ENCODE measurements at places on chromosomes 1 and 21. TPM values are rescaled to one million over a fixed set of nuclear protein-coding genes. Genes with fewer than 3 reads are reported as not detected.

- DNase-seq: no peak
Observed at GRCh38 chr1:182147136-182147820, 85.8 kb upstream of the ZNF648 start.

The LORICRIN gene
- not detected for total RNA-seq

DNA sequence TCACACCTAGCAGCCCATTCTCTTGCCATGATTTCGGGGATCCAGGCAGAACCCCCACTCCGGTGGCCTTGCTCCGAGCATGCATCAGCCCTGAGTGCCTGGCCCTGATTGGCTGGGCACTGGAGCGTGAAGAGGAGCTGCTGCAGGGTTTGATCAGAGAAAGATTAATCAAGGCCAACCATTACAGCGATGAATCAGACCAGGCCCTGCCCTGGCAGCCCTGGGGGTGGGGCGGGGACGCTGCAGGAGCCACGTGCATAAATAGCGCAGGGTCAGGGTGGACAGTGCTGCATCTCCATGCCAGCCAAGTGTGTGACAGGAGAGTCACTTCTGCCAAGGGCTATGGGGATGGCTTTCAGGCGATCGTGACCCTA lies 3.4 kb upstream of the FAM131C start:
- DNase-seq: peak; percentile 92

DNA sequence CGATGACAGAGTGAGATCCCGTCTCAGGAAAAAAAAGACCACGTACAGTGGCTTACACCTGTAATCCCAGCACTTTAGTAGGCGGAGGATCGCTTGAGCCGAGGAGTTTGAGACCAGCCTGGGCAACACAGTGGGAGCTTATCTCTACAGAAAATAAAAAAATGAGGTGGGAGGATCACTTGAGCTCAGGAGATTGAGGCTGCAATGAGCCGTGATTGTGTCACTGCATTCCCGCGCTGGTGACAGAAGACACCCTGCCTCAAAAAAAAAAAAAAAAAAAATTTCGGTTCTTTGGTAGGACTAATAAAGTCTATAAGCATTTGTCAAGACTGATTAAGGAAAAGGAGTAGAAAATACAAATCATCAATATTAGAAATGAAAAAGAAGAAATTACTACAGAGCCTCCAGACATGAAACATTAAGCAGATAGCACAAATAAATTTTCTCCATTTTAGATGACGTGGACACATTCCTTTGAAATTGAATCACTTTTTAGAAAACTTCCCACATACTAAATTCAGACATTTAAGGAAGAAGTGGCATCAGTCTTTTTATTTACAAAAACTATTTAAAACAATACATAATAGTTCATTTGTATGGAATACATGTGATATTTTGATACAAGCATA lies 30.4 kb downstream of the MORC3 start:
- DNase-seq: peak; percentile 10

- DNase-seq: no peak
Observed at GRCh38 chr1:14328685-14329084, 269.8 kb upstream of the KAZN start.

The C1QA gene
- not detected for total RNA-seq

- DNase-seq: peak; percentile 81
Observed at GRCh38 chr1:38221006-38221649, 174.5 kb upstream of the POU3F1 start.

The AIM2 gene
- 15.5 TPM for total RNA-seq

GRCh38 chr1:228006034-228006785 lies 588 bp upstream of the WNT3A start:
- no peak for DNase-seq

GRCh38 chr1:109213345-109213823 lies 334 bp upstream of the SARS1 start:
- DNase-seq: no peak
